Stimulated activated CD4-positive, alpha-beta T cell treated with anti-CD3 and anti-CD28 coated beads, Interleukin-4, amount 100 ng/mL, for 1 hour (primary cell): ENCODE measurements at places on chromosomes 11 and 22.

DNA sequence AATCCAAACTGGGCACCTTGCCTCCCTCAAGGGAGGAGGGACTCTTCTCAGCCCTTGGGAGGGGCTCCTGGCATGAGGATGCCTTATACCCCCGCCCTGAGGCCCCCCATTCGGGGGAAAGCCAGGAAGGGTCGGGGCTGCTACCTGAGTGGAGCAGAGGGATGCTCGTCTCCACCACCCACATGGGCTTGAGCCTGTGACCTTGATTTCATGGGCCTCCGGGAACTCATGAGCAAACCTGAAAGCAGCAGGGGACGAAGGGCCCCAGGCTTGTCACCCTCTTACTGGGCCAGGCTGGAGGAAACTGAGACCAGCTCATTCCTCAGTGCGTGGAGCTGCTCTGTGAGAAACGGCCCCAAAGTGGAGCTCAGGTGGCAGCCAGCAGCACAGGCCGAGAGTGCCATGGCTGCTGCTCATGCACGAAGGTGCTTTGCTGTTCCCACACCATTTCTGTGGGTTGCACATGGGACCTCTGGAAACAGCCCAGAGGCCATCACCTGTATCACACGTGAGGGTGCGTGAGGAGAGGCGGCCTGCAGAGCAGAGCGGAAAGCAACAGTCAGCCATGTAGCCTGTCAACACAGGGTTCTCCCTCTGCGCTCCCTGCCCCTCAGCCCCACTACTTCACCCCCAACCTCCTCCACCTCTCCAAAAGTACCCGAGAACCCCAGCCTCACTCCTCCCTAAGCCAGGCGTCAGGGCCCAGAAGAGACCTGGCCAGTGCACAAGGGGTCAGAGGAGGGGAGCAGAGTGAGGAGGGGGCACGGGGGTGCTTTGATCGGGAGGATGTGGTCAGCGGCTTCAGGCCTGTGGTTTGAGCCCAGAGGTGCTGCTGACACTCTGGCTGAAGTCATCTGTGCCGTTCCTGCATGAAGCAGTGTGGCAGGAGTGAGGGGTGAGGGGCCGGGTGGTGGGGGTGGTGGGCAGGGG, 14.1 kb upstream of the IL2RB start:
- DNase-seq = peak; percentile 52

- no peak for DNase-seq
Observed at GRCh38 chr11:126627421-126627820, 271.9 kb downstream of the ST3GAL4 start.

DNA sequence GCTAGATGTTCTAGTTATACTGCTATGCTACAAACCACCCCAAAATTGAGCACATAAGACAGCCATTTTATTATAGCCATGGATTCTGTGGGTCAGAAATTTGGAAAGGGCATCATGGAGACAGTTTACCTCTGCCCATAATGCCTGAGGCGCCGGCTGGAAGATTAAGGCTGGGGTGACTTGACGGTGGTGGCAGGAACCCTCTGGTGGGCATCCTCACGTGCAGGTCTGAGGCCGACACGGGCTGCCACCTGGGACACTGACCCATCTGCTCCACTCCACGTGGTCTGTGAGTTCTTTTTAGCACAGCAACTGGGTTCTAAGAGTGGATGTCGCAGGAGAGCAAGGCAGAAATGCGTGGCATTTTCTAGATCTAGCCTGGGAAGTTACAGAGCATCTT, 40.0 kb upstream of the PRDM11 start:
- DNase-seq = no peak

GRCh38 chr11:64844330-64845128, at the start of gene CDC42BPG:
CDC42BPG (minus strand) TSS chr11:64844653; CDS start chr11:64844569, 84 bp downstream.
- peak; percentile 69 for DNase-seq

- DNase-seq = no peak
Observed at GRCh38 chr11:35143297-35144135, 4.5 kb downstream of the CD44 start.

DNA sequence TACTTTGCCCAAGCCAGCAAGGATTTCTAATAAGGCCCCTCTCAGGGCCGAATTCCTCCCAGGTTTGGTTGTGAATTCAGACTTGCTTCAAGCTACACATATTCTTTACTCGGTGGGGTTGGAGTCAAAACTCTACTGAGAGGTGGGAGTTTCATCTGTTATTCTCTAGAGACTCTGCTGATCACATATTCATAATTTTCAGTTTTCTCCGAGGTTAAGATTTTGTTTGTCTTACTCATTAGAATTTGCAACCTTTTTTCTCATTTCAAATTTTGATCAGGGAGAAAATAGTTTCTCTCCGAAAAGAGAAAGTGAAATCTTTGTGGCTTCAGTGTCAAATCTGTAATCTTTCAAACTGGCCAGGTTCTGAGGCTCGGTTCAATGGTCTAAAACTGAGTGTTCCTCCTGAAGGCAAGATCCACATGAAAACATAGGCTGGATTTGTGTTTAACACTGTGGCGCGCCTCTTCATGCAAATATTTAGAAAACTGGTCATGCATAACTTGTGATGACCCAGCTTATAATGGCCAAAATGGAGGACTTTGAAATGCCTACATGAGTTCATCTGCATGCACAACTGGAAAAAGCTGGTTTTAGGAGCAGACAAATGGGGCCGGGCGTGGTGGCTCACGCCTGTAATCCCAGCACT, 21.5 kb upstream of the GSTP1 start:
- no peak for DNase-seq
